CD8-positive, alpha-beta T cell (primary cell): ENCODE measurements at places on chromosomes 3 and 15.
A peak's percentile ranks its signal among the peaks of the same experiment; 100 is the strongest.

DNA sequence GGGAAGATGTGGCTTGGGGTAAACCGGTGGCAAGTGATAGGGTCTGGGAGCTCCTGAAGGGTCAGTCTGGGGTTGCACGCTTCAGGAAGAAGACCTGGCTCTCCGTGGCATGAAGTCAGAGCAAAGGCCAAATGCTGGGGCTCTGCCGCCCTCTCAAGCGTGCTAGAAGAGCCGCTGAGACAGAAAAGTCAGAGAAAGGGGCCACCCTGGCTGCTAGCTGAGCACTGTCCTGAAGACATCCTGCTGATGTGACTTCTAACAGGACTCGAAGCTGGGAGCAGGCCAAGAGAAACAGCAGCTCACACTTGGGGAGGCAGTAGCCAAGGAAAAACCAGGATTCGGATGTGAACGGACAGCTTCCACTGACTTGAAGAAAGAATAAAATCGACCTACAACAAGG, 270.4 kb downstream of the OCA2 start:
- no peak for DNase-seq

DNA sequence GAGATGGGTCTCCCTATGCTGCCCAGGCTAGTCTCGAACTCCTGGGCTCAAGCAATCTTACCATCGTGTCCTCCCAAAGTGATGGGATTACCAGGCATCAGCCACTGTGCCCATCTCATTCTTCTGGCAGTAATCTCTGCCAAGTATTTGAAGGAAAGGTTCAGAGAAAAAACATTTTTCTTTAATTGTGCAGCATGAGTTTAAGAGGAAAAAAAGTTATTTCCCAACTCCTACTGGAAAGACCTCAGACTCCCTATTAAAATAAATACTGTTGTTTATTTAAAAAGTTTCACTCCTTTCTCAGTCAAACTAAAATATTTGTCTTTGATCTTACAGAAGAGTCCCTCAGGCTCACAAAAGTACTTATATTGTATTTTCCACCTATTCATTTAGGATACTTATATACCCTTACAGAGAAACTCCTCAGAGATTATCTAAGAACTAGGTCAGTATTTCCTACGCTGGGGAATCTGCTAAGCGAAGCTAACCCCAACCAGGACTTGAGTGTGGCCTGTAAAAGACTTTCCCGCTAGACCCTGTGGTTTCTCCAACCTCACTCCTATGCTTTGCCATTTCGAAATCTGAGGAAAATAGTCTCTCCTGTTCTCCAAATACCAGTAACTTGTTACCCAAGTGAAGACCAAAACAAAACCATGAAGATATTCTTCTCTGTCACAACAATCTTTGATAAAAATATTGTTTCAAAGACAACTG, 28.7 kb downstream of the WWTR1 start:
- DNase-seq = no peak

- no peak for DNase-seq
These were observed 19.8 kb upstream of the USP3 start for GRCh38 chr15:63484433-63485186.

GRCh38 chr3:116188231-116188785, 257.0 kb downstream of the LSAMP start:
- no peak for DNase-seq

- peak; percentile 54 for DNase-seq
These were observed 72.9 kb downstream of the RPL39L start for GRCh38 chr3:187066228-187066995.

GRCh38 chr15:58357529-58358476, 74.0 kb upstream of the LIPC start:
- DNase-seq = no peak

DNA sequence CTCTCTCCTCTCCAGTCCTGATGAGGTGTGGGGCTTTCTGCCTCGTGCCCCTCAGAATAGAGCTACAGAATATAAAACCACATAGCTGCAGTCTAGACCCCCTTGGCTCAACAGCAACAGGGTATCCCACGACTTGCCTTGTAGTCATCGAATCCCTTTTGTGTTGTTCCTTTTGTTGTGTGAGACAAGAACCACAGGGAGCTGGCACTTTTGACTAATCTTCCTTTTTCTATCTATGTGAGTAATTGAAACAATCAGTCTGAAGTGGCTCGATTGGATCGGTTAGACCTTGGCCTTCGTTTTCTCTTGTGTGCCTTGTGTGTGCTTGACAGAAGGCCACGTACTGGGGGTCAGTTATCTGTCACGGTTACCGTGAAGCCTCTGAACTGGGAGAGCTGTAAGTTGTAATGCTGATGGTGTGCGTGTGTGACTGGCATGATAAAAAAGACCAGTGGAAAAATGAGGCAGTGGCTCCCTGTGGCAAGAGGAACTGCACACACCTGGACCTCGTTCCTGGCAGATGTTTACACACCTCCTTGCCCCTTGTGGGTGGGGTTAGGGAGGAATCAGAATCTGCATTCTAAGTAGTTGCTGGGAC, 23.2 kb upstream of the IQCF6 start:
- no peak for DNase-seq

DNA sequence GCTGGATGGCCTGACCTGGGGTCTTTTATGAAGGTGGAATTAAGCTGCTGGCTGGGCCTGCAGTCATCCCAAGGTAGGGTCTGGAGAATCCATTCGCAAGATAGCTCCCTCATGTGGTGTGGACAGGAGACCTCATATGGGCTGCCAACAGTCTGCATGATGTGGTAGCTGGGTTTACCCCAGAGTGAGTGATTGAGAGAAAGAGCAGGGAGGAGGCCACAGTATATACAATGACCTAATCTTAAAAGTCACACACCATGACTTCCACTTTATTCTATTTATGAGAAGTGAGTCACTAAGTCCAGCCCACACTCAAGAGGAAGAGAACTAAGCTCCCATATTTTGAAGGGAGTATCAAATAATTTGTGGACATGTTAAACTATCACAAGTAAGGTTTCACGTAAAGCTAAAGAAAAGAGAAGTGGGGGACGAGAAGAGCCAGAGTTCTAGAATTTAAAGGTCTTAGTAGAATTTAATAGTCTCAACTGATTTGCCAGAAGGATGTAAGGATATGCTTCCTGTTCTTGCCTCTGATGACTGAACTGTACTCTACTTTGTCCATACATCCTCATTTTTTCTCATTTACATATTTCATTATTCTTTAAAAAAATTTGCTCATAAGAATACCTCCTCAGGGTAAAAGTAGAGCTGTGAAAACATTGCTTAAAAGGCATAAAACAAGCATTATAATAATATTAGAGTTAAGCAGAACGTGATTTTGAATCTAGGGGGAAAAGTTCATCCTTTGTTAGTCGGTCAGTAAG, 184.4 kb downstream of the PEX5L start:
- DNase-seq = no peak

- DNase-seq = no peak
These were observed 1.1 kb upstream of the WWTR1 start for GRCh38 chr3:149658744-149659497.

DNA sequence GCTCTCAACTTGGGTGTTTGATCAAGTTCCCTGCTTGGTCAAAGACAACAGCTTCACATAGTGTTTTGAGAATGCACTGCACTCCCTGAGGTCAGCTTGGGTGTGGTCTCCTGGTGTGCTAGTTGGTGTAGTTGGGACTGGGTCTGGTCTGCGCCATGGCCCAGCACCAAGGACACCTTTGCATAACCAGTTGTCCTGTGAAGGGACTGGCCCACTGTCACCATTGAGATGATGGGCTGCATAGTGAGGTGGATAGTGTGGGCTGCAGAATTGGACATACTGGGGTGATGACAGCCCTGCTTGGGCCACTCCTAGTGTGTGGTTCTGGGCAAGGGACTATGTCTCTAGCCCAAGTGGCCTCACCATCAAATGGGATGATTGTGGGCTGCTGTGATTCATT, 9.5 kb downstream of the RPSA start:
- no peak for DNase-seq

DNA sequence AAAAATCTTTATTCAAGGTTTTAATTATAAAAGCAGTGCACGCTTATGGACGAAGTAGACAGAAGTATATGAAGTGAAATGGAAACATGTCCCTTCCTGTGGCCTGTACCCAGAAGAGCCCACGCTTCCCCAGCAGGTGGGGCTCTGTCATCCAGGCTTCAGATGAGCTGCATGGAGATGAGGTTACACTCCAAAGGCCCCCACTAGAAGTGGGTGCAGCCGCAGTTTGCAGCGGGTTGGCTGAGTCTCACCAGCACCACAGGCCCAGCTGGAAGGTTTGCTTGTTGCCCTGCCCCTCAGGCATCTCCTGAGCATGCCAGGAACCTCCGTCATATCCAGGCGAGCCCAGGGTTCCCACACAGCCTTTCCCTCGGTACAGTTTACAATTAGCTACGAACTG, 33.1 kb downstream of the PRR20G start:
- DNase-seq = no peak

DNA sequence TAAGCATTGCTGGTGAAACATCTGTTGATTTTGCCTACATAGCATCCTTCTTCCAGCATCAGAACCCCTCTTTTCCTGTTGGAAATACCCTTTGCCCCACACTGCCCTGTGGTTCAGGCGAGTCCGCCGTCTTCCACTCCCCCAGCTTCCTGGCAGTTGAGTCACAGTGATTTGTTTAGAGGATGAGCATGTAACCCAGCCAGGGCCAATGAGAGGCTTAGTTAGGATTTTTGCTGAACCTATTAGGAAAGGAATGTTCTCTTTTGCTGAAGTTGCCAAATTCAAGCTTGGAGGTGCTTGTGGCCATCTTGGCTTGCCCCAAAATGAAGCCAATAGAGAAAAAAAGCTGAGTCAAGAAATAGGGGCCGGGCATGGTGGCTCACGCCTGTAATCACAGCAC, 19.0 kb upstream of the MEX3B start:
- DNase-seq = no peak

DNA sequence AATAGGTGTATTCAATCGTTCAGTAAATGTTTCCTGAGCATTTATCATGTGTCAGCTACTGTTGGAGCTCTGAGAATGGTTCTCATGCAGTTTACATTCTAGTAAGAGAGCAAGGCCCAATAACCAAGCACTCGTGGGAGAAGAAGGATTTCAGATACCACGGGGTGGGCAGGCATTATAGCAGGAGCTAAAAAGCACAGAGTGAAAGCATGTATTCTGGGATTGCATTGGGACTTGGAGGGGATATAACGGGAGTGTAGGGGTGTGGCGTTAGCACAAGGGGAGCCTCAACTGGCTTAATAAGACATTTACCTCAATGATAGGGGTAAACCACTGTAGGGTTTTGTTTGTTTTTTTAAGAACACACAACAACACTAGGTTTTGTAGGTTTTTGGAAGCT, 1.6 kb upstream of the SIAH2 start:
- DNase-seq = no peak

DNA sequence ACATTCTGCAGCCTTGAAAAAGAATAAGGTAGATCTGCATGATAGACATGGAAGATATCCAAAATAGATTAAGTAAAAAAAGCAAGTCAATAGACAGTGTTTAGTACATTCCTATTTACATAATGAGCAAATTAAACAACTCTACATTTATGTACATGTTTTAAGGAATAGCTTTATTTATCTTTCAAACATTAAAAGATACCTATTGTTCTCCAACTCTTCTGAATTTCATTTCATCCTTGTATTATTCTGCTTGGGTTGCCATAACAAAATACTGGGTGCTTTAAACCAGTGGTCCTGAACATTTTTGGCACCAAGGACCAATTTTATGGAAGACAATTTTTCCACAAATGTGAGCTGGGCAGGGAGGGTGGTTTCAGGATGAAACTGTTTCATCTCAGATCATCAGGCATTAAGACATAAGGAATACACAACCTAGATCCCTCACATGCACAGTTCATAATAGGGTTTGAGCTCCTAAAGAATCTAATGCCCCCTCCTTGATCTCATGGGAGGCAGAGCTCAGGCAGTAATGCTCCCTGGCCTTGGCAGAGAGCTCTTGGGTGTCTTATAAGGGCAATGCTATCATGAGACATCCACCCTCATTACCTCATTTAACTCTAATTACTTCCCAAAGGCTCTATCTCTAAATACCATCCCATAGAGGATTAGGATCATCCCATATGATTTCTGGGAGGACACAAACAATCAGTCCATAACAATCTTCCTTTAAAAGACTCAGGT, 6.8 kb upstream of the KATNBL1 start:
- DNase-seq = no peak

DNA sequence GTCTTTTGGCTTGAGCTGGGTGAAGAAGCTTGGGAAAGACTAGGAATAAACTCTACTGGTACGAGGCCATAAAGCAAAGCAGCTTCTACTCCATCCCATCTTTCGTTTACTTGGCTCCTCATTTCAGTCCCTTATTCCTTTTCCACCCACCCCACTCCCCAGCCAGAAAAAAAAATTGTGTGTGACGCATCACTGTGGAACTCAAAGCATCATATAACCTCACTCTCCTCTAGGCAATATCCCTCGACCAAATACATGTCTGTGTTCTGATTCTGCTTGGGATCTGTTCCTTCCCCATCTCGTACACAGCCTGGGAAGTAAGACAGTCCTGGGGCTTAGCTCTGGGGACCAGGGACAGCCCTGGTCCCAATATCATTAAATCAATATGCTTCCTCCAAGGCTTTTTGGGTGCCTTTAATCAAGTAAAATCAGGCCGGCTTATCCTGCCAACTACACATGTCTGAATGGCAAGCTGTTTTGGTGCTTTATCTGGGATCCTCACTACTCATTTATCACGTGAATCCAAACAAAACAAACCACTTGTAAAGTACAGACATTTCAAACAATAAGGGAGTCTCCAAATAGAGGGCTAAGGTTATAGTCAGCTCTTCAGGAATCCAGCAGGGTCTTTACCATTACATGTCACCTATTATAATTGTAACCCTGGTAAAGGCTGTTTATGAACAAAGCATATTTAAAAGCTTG, 74.9 kb upstream of the ZBED2 start:
- no peak for DNase-seq

- DNase-seq = no peak
These were observed 5.2 kb upstream of the MANF start for GRCh38 chr3:51379746-51380455.

- no peak for DNase-seq
These were observed 183.6 kb downstream of the SHOX2 start for GRCh38 chr3:157922614-157923013.

- DNase-seq = no peak
These were observed 14.9 kb downstream of the FAM162A start for GRCh38 chr3:122398920-122399319.

GRCh38 chr3:39362192-39362591, 21.0 kb upstream of the SLC25A38 start:
- DNase-seq = no peak
